ENCODE measurements at places on chromosomes 6 and 20.

DNA sequence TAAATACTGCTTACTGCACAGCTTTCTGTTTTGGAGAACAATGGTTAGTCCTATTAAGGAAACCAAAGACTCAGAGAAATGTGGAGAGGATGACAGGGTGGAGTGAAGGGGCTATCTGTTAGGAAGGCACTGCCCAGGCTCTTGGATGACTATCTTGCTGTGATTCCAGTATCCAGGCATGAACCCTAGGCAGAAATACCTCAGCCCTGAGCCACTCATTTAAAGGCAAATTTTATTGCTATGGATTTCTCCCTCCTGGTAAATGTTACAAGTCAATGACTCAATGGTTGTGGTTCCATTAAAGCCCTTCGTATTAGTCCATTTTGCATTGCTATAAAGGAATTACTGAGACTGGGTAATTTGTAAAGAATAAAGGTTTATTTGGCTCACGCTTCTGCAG, 25.9 kb downstream of the ADGRF4 start:
- no peak for DNase-seq

DNA sequence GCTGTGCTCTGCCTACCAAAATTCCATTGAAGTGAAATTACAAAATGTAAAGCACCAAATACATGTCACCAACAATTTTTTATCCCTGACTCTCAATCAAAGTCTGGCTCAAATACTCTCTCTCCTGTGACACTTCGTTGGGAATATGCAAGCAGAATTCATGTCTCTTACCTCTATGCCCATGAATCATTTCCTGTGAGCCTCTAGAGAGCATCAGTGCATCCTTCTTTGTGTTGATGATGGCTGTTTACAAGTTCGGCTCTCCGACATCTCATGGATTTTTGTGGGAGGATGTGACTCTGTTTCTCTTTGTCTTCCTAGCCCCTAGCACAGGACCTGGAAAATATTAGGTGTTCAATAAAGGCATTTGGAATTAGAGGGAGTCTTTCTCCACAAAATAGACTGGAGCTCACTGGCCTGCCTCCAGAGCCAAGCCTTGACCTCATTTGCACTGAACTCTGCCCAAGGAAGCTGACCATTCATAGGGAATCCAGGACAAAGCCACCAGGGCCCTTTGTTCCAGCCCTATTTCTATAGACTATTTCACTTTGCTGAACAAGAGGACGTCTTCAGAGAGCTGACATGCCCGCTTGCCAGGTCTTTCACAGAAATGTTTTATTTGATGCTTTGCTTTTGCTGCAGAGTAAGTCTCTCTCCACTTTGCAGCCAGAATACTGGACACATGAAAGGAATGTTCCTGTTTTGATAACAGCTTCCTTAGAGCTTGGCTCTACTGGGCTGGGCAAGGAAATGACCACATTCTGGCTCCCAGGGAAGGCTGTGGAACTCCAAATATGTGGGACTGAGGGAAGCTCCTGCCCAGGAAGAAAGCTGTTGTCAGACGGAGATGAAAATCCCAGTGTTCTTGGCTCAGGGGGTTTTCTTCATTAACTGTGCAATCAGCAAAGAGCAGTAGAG, 194.5 kb upstream of the CDYL start:
- DNase-seq = no peak

DNA sequence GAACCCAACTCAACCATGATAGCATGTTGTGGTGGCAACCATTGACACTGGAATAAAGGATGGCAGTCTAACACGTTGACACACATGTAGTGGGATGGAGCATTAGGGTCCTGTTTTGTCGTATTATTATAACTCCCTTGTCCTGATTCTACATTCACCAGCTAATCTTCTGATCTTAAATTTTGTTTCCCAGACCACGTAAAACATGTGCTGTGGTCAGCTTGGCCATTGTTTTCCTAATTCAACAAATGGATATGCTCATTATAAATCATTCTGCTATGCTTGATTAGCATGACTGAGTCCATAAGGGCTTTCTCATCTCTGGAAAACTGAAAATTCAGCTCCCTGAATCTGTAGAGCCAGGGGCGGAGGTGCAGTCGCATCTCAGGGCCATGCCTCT, 15.0 kb downstream of the MRAP2 start:
- DNase-seq = no peak

- DNase-seq = no peak
Measured at GRCh38 chr6:150925976-150926375, 60.5 kb downstream of the MTHFD1L start.

DNA sequence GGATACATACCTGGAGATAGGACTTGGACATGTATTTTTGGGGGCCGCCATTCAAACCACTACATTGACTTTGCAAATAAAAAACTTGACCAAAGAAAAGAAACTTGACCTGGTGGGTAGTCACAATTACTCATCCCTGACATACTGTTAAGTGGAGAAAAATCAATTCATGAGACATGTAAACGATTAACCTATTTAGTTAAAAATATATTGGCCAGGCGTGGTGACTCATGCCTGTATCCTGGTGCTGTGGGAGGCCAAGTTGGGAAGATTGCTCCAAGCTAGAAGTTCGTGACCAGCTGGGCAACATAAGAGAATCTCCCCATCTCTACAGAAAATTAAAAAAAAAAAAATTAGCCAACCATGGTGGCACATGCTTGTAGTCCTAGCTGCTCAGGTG, 2.5 kb upstream of the SRSF12 start:
- no peak for DNase-seq

DNA sequence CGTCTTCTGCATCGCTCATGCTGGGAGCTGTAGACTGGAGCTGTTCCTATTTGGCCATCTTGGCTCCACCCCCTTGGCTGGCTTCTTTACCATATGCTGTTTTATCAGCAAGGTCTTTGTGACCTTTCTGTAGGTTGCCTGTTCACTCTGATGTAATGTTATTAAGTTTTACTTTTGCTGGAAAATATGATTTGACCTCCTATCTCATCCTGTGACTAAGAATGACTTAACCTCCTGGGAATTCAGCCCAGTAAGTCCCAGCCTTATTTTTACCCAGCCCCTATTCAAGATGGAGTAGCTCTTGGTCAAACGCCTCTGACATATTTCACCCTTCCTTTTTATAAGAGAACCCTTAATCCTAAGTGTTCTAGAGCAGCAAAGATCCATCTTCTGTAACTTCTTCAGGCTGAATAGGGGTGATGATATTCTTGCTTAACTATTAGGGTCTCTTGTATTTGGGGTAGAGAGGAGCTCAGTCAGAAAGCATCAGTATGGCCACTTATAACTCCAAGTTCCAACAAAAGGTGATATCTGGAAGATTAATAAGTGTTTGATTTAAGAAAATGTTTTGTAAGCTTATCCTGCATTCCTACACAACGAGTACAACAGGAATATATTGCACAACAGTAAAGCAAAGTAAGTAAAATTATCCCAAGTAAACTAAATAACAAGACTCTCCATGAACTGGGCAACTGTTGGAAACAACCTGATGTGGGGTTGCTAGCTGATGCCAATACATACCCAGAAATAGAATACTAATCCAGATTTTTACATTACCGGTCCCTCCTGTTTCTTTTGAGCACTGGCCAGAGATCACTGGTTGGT, 23.1 kb upstream of the HMGN3 start:
- DNase-seq = no peak

- DNase-seq = no peak
Measured at GRCh38 chr6:26389349-26389894, 6.5 kb downstream of the BTN2A2 start.

DNA sequence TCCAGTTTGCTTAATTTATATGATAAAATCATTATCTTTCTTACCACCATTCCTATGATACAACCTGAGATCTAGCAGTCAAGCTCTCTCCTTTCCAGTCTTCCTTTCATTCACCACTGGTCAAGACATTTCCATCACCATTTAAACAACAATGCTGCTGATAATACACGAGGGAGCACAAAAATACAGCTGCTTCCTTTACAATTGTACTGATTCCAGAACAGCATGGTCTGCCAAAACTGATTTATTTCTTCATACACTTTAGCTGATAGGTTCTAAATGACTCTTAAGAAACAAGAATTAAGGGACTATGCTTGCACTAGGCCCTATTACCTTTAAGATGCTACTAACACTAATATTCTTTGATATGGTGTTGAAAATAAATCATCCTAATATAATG, 65.0 kb downstream of the EPM2A start:
- DNase-seq = no peak

DNA sequence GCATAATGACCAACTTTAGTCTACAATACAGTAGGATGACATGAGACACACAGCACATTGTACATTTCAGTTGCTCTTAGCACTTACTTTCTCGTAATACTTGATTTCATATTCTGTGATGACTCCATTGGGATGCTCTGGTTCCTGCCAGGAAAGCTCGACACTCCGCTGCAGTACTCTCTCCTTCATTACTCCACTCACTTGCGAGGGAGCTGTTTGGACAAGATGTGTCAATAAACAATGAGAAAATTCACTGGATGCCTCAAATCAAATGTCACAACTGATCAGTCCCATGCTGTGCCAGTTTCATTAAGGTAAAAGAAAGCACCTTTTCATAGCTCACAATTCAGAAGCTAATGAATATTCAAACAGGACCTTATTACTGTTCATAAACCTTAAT, 147.1 kb downstream of the EPHA7 start:
- DNase-seq = no peak

- no peak for DNase-seq
Measured at GRCh38 chr6:66230591-66230990, 523.6 kb upstream of the EYS start.

DNA sequence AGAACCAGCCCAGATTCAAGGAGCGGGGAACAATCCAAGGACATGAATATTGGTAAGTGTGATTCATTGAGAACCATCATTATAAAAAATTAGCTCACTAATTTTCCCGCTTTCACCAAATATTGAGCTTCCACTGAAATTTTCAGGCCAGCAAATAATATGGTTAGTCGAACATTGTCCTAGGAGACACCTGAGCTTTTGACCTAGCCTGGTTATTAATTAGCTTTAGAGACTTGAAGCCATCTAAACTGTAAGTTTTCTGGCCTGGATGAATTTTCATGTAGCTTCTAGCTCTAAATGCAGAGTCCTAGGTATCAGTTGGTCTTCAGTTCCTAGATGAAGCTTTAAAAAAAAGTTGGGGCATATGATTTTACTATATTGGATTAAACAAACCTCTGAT, 17.1 kb upstream of the RALGAPA2 start:
- no peak for DNase-seq

- no peak for DNase-seq
Measured at GRCh38 chr6:44401138-44401537, 13.6 kb downstream of the CDC5L start.

DNA sequence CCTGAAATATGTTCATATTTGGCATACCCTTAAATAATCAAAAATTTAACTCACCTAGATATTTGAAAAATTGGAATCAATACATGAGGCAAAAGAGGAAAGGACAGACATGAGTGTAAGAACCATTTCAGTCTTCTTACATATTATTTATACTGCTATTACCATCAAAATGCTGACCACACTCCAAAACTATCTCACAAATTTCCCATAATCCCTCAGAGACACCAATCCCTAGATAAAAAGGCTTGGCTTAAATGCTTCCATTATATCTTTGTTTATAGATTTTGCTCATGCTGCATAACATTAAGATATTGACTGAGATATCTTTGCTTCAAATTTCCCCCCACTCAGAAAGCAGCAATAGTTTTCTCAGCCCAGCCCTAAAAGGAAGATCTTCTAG, 11.7 kb upstream of the NT5DC1 start:
- DNase-seq = no peak

GRCh38 chr6:159984268-159984786, 15.4 kb downstream of the IGF2R start:
- no peak for DNase-seq

- DNase-seq = no peak
Measured at GRCh38 chr6:12577124-12577850, 139.3 kb upstream of the PHACTR1 start.

GRCh38 chr6:49979584-49979983, 10.2 kb upstream of the DEFB113 start:
- no peak for DNase-seq

GRCh38 chr6:144265390-144265789, 19.7 kb upstream of the UTRN start:
- DNase-seq = no peak

- no peak for DNase-seq
Measured at GRCh38 chr6:72524011-72524645, 97.7 kb upstream of the KCNQ5 start.

GRCh38 chr20:41138475-41139226, 1.3 kb downstream of the PLCG1 start:
- DNase-seq = no peak

DNA sequence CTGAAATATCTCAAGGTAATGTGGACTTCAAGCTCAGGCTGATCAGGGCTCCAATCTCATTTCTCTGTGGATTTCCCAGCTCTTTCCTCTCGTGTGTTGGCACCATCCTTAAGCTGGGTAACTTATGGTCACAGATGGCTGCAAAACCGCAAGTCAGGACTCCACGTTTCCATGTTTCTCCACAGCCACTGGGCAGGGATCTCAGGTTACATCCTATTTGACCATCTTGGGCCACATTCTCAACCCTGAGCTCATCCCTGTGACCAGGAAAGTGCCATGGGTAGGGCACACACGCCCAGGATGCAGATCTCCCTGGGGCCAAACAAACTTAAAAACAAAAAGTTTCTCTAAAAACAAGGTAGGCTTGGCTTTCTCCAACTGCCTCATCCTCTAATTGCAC, 15.4 kb downstream of the RPS6KA2 start:
- DNase-seq = no peak

- DNase-seq = no peak
Measured at GRCh38 chr6:93859971-93860370, 440.6 kb upstream of the EPHA7 start.

- no peak for DNase-seq
Measured at GRCh38 chr6:37587866-37588734, 88.4 kb upstream of the CCDC167 start.

- DNase-seq = no peak
Measured at GRCh38 chr6:136161950-136162349, 88.2 kb downstream of the MTFR2 start.

DNA sequence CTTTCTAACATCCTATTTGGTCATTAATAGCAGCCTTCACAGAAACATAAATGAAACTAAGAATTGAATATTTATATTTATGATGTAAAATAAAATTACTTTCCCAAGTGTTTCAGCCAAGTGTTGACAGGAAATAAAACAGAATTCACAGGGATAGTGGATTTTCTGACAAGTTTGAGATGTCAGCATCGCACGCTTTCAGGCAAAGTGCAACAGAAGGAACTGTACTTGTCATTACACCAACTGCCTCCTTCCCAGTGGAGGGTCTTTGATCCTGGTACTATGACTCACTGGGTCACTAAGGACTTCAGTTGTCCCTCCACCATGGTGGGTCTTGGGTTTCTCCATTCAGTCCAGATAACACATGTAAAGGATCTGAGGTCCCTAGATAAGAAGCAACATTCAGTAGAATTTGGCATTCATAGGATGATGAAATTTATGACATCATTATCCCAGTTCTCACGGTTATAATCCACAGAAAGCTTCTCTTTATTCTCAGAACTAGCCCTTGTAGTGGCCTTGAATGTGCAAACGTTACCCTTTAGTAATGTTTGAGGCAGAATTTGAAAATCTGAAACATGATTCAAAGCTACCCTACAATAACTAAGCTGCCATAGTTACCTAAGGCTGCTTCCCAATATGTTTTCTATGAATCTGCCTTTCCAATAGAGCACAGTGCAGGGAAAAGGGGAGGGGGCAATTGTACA, 3.8 kb upstream of the TNFAIP3 start:
- no peak for DNase-seq

- no peak for DNase-seq
Measured at GRCh38 chr6:159836718-159837490, 36.8 kb downstream of the PNLDC1 start.

- DNase-seq = no peak
Measured at GRCh38 chr6:24910961-24911725, 24.6 kb downstream of the RIPOR2 start.

- DNase-seq = no peak
Measured at GRCh38 chr6:152749336-152749735, 1.3 kb upstream of the VIP start.

- DNase-seq = no peak
Measured at GRCh38 chr6:166153966-166154365, 13.7 kb downstream of the TBXT start.

Data from DMS 273 treated with DMSO at 0.1 percent for 48 hours (cell line).